ENCODE measurements at places on chromosomes 7 and 10.
A peak's percentile ranks its signal among the peaks of the same experiment; 100 is the strongest.

DNA sequence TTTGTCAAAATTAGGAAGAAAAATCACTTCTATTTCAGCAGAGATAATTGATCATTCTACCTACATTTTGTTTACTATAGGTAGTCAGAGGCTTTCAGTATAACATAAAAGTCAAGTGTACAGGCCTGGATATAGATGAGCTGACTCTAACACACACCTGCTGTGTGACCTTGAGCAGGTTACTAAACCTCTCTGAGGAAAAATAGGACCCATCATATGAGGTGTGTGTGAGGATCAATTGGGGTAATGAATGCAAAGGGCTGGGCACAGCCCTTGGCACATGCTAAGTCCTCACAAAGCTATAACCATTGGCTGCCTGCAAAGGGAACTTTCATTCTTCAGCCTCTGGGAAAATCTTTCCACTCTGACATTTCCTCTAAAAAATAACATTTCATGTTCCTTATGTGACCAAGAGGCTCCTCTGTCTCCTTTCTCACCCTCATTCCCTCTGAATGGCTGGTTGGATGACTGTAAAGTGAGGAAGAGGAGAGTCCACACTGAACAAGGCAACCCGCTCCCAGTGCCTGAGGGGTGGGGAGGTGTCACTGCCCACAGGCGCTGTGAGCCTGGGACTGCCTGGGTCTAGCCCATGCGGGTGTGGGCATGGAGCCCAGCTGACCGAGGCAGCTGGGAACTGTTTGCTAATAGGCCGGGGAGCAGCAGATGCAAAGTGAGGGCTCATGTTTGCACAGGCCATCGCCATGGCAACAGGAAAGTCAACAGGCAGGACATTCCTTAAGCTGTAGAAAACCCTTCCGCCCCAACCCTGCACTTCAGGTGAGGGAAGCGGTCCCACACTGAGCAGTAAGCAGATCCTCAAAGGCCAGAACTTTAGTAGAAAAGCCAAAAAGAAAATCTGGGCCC is 36.8 kb downstream of the MYOF start:
- DNase-seq = peak; percentile 100

GRCh38 chr7:4042402-4043045 is 639.6 kb upstream of the FOXK1 start:
- DNase-seq = peak; percentile 34

DNA sequence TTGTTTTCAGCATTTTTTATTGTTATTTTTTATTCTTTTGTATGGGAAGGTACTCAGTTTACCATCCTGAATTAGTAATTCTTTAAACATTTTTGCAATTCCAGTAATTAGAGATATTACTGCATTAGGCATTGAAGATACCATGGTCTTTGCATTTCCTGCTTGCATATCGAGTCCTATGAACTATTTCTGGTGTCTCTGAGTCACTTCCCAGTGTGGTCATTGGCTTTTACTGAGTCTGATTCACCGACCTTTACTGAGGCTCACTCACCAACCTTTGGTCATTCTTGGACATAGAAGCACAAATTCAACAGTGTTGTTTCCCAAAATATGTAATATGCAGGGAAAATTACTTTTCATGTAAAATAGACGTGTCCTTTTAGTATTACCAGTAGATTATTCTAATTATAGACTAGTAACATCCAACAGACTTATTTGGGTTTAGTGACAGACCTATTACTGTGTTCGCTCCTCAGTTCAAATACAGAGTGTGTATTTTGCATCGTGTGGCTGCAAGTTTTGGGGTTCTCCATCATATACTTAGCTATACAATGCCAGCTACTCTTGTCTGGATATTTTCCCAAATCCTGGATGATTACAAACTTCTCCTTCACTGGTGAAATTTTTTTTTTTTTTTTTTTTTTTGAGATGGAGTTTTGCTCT is 180.7 kb upstream of the PRSS1 start:
- peak; percentile 70 for DNase-seq

- no peak for DNase-seq
Measured at GRCh38 chr10:126394948-126395347, 6.7 kb upstream of the ADAM12 start.

GRCh38 chr10:15223174-15223573 is 54.7 kb upstream of the NMT2 start:
- peak; percentile 92 for DNase-seq

GRCh38 chr7:409339-410281 is 110.0 kb downstream of the PDGFA start:
- no peak for DNase-seq

GRCh38 chr10:113273181-113274163 is 279.4 kb upstream of the HABP2 start:
- DNase-seq = peak; percentile 64

GRCh38 chr10:110530131-110530831 is 32.6 kb downstream of the DUSP5 start:
- DNase-seq = peak; percentile 75
